ENCODE measurements at places on chromosomes 2 and 18.

DNA sequence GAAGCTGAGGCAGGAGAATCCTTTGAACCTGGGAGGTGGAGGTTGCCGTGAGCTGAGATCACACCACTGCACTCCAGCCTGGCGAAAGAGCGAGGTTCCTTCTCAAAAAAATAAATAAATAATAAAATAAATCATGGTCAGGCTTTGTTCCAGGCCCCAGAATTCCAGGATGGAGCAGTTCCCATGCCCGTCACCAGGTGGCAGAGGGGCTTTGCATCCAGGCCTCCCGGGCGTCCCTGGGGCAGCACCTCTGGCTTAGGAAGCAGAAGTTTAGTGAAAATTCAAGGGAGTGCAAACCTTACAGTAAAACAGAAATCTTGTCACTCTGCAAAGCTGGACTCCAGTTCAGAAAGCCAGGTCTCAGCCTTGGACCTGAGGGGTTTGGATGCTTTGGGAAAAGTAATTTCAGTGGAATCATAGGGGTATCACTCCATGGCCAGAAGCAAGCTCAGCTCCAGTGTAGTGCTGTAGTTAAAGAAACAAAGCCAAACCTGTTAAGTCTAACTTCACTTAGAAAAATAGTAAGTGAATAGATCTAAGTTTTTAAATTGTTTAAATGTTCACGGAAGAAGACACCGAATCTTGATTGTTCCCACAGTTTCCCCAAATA, 512.7 kb downstream of the CMPK2 start:
- no peak for DNase-seq

GRCh38 chr2:45212953-45213635, 203.8 kb upstream of the SIX2 start:
- DNase-seq: no peak

DNA sequence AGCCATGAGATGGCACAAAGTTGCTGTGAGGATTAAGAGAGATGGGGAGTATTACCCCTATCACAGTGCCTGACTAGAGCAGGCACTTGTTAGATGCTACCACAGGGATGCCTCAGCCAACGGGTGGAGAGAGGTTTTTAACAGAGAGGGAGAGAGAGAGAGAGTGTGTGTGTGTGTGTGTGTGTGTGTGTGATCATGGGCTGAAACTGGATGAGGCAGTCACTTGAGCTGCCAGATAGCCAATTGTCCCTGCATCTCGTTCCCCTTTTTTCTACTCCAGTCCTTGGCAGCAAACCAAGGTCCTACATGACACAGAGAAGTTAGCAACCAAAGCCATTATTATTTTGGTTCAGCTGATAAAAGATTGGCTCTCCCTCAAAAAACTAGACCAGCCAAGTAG, 3.0 kb downstream of the CD8A start:
- no peak for DNase-seq

DNA sequence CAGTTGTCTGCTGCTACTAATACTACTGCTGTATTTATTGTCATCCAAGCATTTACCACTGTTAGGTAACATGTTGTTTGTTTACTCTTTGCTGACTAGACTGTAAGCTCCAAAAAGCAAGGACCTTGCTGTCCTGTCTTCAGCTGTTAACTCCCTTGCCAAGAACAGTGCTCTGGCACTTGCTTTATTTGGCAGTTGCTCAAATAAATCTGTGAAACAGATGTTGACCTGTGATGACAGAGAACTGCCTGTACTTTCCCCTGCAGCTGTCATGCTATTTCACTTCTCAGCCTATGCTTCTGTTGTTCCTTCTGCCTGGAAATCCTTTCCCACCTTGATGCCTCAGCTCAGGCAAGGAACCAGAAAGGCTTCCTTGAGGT, 181.2 kb downstream of the ATAD2B start:
- DNase-seq: no peak

DNA sequence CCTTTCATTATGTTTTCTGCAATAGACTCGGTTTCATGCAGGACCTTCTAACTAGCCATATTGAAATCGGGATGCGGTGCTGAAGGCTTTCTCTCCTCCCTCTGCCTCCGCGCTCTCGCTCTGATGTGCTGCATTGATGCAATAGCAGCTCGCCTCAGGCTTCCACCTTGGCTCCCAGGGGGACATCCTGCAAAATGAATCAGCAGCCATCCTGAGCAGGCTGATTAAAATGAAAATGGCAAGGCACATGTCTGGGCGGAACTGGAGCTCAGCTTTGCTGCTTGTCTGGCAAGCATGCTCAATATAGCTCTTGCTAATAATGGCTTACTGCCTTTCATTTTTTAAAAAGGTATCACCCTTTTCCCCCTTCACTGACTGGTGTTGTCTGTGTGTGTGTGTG, 806 bp upstream of the MYT1L start:
- DNase-seq: no peak

DNA sequence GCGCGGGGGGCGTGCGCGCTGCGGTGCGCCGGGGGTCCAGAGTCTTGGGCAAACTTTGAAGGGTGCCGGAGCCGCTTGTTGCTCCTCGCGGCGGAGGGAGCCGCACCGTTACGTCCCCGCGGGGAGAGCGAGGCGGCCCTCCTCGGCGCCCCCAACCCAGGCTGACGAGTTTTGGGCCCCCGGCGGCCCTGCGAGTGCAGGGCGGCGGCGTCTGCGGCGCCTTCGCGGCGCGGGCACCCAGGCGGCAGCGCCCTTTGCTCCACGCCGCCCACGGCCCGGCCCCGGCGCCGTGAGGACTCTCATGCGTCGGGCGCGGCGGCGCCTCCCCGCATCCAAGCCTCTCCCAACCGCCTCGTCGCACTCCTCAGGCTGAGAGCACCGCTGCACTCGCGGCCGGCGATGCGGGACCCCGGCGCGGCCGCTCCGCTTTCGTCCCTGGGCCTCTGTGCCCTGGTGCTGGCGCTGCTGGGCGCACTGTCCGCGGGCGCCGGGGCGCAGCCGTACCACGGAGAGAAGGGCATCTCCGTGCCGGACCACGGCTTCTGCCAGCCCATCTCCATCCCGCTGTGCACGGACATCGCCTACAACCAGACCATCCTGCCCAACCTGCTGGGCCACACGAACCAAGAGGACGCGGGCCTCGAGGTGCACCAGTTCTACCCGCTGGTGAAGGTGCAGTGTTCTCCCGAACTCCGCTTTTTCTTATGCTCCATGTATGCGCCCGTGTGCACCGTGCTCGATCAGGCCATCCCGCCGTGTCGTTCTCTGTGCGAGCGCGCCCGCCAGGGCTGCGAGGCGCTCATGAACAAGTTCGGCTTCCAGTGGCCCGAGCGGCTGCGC, 814 bp downstream of the FZD7 start:
- DNase-seq: no peak

DNA sequence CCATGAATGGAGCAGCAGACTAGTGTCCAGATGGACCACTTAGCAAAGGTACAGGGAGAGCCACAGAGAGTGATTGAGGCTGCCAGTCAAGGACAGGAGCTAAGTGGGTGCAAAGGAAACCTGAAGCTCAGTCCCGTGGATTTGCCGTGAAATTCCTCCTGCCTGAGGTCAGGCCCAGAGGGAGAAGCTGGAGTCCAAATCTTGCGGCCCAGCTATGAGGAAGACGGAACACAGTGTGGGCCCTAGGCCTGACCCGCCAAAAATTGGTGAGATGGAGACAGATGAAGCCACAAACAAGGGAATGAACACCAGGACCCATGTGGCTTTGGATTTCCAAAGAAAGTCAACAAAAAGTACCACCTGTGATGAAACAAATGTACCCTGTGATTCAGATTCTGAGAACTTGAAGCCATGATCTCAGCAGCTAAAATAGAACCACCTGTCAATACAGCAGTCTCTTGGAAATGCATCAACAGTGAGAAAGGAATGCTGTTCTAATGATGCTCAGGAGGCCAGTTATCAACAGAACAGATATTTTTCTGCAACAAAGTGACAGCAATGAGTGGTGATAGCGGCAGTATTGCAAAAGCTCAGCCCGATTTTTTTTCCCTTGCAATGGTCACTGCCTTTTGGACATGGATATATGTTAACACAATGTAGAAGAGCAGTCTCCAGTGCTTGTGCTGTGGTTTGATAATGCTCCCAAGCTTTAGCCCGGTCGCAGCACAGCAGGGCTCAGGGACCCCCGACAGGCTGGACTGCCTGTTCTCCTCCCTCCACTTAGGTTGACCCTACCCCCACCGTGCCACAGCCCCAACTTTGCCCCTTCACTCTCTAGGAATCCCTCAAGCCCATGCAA, 10.7 kb downstream of the COL6A3 start:
- no peak for DNase-seq

DNA sequence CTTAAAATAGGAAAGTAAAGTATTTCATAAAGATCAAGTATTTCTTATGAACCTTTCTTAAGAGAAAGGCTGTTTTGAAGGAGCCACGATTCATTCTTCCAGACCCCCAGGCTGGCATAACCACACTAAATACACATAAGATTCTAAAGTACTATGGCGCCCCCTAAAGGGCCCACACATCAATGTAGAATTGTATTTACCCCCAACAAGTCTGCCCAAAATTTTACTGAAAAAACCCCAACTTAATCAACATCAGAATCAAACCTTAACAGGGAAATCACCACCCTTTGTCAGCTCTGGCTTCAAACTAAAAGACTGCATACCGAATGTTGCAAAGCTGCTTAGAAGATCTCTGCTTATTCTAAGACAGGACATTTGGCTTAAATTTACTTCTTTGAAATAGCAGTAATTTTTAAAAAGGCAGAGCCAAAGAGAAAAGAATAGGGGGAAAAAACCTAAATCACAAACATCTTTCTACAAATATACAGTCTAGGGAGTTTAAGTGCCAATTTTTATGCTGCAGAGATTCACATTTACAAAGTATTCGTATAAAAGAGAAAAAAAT, 20.4 kb upstream of the BCL2 start:
- no peak for DNase-seq

GRCh38 chr2:14756122-14756541, 123.6 kb downstream of the LRATD1 start:
- no peak for DNase-seq

- no peak for DNase-seq
Observed at GRCh38 chr18:293536-293935, 25.7 kb upstream of the THOC1 start.

DNA sequence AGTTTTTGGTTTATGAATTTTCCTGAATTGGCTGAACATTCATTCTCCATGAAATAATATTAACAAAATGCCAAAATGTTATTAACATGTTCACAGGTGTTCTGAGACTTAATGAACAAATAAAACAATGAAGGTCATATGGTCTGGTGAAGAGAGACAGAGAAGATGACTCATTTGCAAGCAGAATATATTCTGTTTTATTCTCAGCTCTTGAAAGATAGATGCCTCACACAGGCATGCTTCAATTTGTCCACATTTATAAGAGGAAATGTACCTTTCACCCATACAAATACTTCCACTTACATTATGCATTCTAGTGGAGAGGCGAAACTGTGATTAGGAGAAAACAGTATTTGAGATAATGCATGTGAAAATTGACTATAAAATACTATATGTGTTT, 75.4 kb upstream of the PGAP1 start:
- no peak for DNase-seq
